Cortex of kidney (tissue), 1 donor: ENCODE measurements at places on chromosomes 6 and 20.

GRCh38 chr6:87701344-87701675 is 723 bp downstream of the AKIRIN2 start:
- DNase-seq = no peak

GRCh38 chr20:59040667-59041066 is 1.9 kb downstream of the PRELID3B start:
- no peak for DNase-seq

DNA sequence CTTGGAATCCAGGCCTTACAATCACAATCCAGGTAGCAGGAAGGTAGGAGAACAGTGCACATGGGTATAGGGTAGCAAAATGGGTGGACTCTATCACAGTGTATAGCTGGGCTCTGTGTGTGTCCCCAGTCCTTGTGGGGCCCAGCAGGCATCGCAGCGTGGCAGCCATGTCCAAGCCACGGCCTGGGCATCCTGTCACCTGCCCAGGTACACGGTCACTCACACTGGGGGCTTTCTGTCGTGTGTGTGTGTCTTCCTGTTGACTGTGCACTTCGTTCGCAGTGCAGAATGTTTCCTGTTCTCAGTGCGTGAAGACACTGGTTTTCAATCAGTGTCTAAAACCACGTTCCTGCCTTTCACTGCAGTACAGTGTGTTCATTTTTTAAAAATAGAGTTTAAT is 523.2 kb upstream of the JARID2 start:
- DNase-seq = no peak

DNA sequence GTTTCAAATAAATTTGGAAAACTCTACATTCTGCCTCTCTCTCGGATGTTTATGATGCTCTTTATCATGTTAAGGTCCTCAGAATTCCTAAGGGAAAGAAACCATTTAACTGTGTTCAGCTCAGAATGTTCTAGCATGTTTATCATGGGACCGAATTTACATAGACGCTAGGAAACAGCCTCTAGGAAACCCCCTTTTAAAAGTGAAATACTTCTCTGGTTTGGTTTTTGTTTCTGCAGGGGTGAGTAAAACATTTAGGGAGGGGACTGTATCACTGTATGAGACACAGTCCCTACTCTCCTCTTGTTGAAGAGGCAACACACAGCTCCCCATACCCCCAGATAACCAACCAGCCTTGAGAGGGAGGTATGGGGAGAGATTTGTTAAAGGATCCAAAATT is 267.6 kb upstream of the SUPT3H start:
- no peak for DNase-seq

- DNase-seq = no peak
Measured at GRCh38 chr6:20182926-20183521, 29.2 kb downstream of the MBOAT1 start.

DNA sequence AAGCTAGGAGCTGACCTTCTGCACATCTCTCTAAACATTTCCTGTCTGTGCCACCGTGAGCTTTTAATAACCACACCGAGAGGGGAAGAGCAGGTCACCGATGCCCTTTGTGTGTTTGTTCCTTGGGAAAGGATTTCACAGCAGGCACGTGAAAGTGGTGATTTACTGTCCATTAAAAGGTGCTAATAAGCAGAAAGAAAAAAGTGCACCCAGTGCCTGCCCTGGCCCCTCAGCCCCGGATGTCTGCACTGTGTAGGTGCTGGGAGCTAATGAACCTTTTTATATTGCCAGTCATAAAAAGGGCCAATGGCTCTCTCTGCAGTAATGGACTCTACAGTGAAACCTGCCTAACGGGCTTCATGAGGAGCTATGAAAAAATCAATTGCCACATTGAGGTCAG is 312.6 kb downstream of the C6orf118 start:
- DNase-seq = no peak

DNA sequence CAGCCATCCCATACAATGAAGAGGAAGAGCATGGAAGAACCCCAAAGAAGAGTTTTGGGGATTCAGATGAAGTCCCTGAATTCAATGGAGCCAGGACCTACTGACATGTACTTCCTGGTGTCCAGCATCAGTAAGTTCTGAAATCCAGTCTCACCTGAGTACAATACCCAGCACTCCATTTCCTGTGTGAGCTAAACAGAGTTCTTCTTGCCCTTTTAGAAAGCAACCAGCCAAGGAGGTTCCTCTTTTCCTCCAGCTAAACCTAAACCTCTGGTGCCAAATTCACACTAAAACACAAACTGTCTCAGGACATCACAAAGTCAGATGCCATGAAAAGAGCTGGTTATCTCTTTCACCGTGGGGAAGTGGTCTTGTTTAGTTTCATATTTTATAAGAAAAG is 71.5 kb downstream of the PKHD1 start:
- DNase-seq = no peak

GRCh38 chr20:4809707-4810106 is 88.0 kb downstream of the PRND start:
- DNase-seq = no peak

- no peak for DNase-seq
Measured at GRCh38 chr20:5886788-5887187, 63.5 kb downstream of the TRMT6 start.

DNA sequence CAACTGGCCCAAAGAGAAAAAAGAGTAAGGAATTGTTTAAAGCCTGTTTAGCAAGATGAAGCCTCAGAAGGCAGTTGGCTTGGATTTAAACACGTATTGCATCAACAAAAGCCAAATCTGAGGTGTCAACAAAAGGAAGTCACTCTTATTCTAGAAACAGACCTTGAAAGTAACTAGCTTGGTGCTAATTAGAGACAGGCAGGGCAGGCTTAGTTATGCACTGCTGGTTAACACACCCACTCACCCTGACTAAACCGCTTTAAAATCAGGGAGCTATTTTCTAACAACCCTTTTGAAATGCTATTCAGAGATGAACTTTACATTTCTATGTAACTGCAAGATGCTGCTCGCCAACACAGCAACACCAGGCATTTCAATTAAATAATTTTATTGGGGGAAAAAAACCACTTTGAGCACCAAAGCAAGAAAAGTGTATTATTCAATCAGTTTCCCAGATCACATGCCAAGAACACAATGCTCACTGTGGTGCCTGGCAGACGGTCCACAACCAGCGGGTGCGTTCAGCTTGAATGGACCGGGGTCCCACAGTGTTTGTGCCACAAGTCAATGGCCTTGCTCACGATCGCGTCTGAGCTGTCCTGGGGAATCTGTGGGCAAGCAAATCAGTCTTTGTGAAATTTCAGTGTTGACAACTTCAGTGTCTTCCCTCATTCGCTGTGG is 23.6 kb downstream of the TBC1D7 start:
- no peak for DNase-seq

DNA sequence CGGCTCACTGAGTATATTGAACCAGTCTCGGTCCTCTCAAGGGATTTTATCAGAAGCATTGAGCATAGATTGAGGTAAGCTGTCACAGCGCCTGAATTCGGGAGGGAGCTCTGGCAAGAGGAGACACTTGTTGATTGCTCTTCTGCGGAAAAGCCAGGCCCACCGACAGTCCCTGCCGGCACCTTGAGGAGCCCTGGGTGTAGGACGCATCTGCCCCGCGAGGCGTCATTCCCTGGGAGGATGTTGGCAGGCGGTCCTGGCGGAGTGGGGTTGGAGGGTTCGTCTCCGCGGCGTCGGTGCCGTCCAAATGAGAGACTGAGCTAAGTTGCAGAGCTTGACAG is 843 bp downstream of the FBXO9 start:
- no peak for DNase-seq

GRCh38 chr20:18052856-18053255 is 4.9 kb downstream of the OVOL2 start:
- no peak for DNase-seq

DNA sequence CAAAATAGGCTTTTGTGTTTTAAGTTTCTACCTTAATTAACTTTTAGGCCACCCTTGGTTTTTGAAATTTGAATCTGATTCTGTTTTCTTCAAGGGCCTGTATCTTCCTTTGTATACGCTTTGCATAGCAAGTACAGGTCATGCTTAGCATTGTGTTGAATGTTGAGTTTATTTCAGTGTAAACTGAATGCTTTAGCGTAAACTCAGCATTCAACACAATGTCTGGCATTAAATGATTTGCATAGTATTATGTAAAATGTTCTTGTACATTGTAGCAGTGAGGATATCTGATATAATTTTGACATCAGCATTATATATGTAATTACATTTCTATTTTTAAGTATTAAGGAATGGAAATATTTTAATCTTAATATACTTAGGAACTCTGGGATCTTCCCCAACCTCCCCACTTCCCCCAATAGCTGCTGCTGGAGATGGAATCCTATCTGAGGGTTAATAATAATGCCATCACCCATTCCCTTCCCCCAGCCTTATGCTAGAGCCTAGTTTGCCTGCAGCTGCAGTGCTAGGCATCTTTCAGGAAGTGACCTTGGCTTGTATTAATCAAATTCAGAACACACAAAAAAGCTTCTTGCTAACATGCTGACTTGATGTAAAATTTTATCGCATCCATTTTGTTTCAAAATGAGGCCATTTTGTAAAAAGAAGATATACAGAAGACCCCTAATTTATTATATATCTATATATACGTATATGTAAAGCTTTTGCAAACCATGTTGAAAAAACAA is 73.1 kb downstream of the NCOA3 start:
- no peak for DNase-seq
